T-helper 17 cell (primary cell): ENCODE measurements at places on chromosomes 11 and 22. TPM values are rescaled to one million over a fixed set of nuclear protein-coding genes. Genes with fewer than 3 reads are reported as not detected.

- H3K4me3 ChIP-seq, result no peak overlapping the region
- H3K36me3 ChIP-seq, result peaks cover 2% of the 10 kb centered on the region
- peaks cover 19% of the 10 kb centered on the region for H3K4me1 ChIP-seq
- H3K27ac ChIP-seq, result no peak overlapping the region
- no peak for DNase-seq
Measured at GRCh38 chr22:24106385-24107381, 74.6 kb upstream of the SUSD2 start.

DNA sequence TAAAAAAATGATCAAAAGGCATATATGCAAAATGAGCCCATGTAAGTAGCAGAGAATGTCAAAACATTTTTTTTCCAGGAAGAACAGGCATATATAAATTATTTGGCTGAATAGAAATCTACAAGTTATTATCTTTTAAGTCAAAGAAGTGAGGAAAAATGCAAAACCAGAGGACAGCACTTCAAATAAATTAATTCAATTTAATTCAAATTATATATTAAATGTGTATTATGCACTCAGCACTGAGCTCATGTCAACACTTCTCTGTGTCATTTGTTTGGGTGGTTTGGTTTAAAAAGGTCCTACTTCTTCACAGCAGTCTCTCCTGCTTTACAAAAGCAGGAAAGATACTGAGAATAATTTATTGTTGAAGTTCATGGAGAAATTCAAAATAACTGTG, 41.9 kb upstream of the PDGFD start:
- no peak for DNase-seq
- no peaks in the 10 kb centered on the region for H3K36me3 ChIP-seq
- no peaks in the 10 kb centered on the region for H3K4me1 ChIP-seq
- H3K4me3 ChIP-seq, result no peak overlapping the region
- H3K27me3 ChIP-seq, result peaks cover 5% of the 10 kb centered on the region
- H3K27ac ChIP-seq, result no peak overlapping the region

GRCh38 chr11:117999354-117999993, 13.3 kb downstream of the IL10RA start:
- H3K27ac ChIP-seq, result peak overlapping the region; percentile 95
- H3K4me3 ChIP-seq, result peak overlapping the region; percentile 70
- peaks cover 16% of the 10 kb centered on the region for H3K36me3 ChIP-seq

DNA sequence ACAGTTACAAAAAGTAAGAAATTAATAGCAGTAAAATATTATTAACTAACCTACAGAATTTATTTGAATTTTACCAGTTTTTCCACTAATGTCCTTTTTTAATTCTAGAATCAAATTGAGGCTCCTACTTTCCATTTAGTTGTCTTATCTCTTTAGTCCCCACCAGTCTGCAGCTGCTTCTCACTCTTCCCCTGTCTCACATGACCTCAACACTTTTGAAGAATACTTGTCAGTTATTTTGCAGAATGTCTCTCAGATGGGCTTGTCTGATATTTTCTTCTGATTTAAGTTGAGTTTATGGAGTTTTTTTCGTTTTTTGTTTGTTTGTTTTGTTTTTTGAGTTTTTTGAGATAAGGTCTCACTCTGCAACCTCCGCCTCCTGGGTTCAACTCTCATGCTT, 74.3 kb upstream of the ADORA2A start:
- no peaks in the 10 kb centered on the region for H3K27me3 ChIP-seq
- peaks cover 8% of the 10 kb centered on the region for H3K4me1 ChIP-seq
- H3K36me3 ChIP-seq, result peaks cover 20% of the 10 kb centered on the region
- H3K4me3 ChIP-seq, result no peak overlapping the region
- DNase-seq, result no peak
- H3K27ac ChIP-seq, result peak overlapping the region; percentile 19

- peak overlapping the region; percentile 53 for H3K4me3 ChIP-seq
- no peaks in the 10 kb centered on the region for H3K36me3 ChIP-seq
- peaks cover 2% of the 10 kb centered on the region for H3K4me1 ChIP-seq
- H3K27ac ChIP-seq, result no peak overlapping the region
Measured at GRCh38 chr11:11622340-11622706, 518 bp upstream of the GALNT18 start.

PANX3 gene
- total RNA-seq, result not detected

DNA sequence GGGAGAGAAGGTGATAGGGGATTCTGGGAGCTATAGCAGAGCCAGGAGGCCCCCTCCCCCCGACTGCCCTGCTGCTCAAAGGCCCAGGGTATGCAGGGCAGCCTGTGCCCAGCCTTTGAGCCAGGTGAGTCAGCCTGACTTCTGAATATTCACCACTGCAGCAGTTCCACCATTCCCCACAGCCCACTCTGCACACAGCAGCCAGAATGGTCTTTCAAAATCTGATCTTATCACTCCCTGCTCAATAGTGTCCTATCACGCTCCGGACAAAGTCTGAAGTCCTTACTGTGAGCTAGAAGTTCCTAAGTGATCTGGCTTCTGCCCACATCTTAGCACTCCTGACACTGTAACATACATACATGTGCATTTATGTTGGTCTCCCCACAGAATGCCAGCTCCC, 111.7 kb downstream of the BUD13 start:
- H3K27me3 ChIP-seq, result peaks cover 56% of the 10 kb centered on the region
- DNase-seq, result no peak
- no peaks in the 10 kb centered on the region for H3K4me1 ChIP-seq
- peaks cover 5% of the 10 kb centered on the region for H3K36me3 ChIP-seq
- no peak overlapping the region for H3K27ac ChIP-seq

GRCh38 chr22:44600207-44600785, 101.7 kb upstream of the PRR5 start:
- H3K4me1 ChIP-seq, result no peaks in the 10 kb centered on the region
- no peak for DNase-seq
- H3K27me3 ChIP-seq, result peaks cover 31% of the 10 kb centered on the region
- H3K27ac ChIP-seq, result peak overlapping the region; percentile 11

KREMEN1 gene
- total RNA-seq, result 0.26 TPM

MAML2 gene
- total RNA-seq, result 29.2 TPM

DNA sequence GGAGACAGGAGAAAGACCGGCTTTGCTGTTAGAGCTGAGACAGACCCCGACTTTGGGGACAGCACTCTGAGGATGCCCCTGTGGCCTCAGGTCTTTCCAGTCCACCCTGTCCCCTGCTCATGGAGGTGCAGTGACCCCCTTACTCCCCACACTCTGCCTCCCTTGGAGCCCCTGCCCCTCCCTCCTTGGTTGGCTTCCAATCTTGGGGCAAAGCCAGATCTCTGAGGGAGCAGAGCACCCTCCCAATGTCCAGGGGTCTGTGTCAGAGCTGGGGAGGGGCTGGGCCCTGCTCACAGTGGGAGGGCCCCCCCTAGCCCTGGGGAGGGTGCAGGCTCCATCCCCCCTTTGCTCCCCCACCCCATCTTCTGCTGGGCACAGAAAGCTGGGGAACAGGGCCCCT, 50.0 kb downstream of the IGLL1 start:
- no peak overlapping the region for H3K4me3 ChIP-seq
- peaks cover 10% of the 10 kb centered on the region for H3K4me1 ChIP-seq
- peaks cover 10% of the 10 kb centered on the region for H3K36me3 ChIP-seq

DNA sequence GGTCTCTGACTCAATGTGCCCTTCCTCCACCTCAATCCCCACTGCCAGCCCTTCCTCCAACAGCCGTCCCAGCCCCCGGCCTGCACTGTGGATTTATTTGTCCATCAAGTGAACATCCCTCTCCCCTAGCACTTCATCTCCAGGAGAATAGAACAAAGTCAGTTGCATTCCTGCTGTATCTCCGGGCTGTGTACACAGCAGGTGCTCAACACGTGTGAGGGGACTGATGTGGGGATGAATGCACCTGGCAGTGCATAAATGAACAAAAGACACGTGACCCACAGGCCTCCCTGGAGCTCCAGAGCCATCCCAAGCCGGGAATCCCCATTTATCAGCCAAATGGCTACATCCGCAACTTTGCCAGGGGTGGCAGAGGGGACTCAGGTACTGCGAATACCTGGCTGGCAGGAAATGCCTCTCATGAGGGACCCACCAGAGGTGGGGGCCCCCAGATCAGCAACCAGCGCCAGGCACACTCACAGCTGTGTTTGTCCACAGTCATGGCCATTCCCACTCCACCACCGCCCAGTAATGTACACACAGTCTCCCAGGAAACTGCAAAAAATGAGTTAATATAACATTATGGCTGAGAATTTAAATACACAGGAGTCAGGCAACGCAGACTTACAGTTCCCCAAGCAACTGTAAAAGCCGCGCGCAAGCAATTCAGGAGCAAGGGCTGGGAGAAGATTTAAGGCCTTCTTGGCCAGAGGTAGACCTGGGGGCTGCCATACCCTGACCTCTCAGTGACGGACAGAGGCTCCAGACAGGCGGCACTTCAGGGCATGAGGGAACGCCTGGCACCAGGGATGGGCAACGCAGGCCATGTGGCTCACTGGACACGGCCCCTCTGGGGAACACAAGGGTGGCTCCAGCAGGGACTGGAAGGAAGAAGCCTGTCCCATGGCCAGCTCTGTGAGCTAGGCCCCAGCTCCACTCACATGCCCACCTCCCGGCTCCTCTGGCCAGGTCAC, 50.3 kb upstream of the TCF20 start:
- no peak overlapping the region for H3K4me3 ChIP-seq
- H3K4me1 ChIP-seq, result peaks cover 29% of the 10 kb centered on the region
- H3K27ac ChIP-seq, result no peak overlapping the region
- no peaks in the 10 kb centered on the region for H3K27me3 ChIP-seq
- no peak for DNase-seq

GRCh38 chr22:46159777-46160176, 9.5 kb downstream of the PPARA start:
- no peak overlapping the region for H3K27ac ChIP-seq
- no peak overlapping the region for H3K4me3 ChIP-seq
- no peak for DNase-seq
- peaks cover 2% of the 10 kb centered on the region for H3K36me3 ChIP-seq
- peaks cover 5% of the 10 kb centered on the region for H3K4me1 ChIP-seq
- no peaks in the 10 kb centered on the region for H3K27me3 ChIP-seq
